Nephron progenitor cell (in vitro differentiated cells): ENCODE measurements at places on chromosomes 6 and 20.

GRCh38 chr20:24662752-24663365, 193.4 kb downstream of the SYNDIG1 start:
- H3K4me3 ChIP-seq = no peak overlapping the region
- H3K27ac ChIP-seq = no peak overlapping the region
- peaks cover 8% of the 10 kb centered on the region for H3K4me1 ChIP-seq

- H3K4me1 ChIP-seq = peaks cover 23% of the 10 kb centered on the region
- no peak overlapping the region for H3K27ac ChIP-seq
- H3K27me3 ChIP-seq = no peaks in the 10 kb centered on the region
- H3K36me3 ChIP-seq = peaks cover 19% of the 10 kb centered on the region
These were observed 23.4 kb downstream of the SIRPA start for GRCh38 chr20:1918491-1919165.

DNA sequence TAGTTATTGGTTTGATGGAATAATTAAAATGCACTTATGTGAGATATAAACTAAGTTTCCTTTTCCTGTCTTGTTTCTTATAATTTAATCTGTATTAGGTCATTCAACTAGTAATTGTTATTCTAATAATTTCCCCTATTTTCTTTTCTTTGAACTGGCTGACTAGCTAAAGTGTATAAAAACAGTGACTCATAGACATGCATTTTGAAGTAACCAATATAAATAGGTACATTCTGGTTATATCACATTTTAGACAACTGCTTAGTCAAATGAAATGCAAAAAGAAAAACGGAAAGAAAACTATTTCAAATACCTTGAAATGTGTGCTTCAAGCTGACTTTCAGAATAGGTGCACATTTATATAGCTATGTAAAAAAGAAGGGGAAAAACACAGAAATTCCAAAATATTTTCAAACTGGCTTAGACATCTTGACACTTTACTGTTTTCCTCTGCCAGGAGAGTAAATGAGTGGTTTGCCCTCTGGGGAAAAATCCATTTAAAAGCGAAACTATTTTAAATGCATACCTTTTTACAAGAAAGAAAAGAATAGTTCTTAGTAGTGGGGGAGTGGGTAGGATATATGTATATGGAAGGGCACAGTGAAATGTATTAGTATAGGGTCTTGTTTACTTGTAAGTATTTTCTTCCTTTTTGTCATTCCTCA, 28.3 kb downstream of the KCNQ5 start:
- peaks cover 12% of the 10 kb centered on the region for H3K4me1 ChIP-seq
- H3K27ac ChIP-seq = no peak overlapping the region
- no peaks in the 10 kb centered on the region for H3K36me3 ChIP-seq
- no peak for DNase-seq

- no peak overlapping the region for H3K4me3 ChIP-seq
- peaks cover 10% of the 10 kb centered on the region for H3K36me3 ChIP-seq
- H3K4me1 ChIP-seq = peaks cover 26% of the 10 kb centered on the region
- DNase-seq = no peak
- H3K27me3 ChIP-seq = peaks cover 2% of the 10 kb centered on the region
These were observed 34.9 kb downstream of the GFOD1 start for GRCh38 chr6:13452346-13453117.

GRCh38 chr6:108587258-108588059, 26.7 kb downstream of the FOXO3 start:
- DNase-seq = no peak
- H3K4me3 ChIP-seq = no peak overlapping the region
- peak overlapping the region; percentile 62 for H3K27ac ChIP-seq

GRCh38 chr6:85585741-85586140, 7.9 kb downstream of the SNX14 start:
- H3K27ac ChIP-seq = no peak overlapping the region
- H3K4me1 ChIP-seq = peaks cover under 1% of the 10 kb centered on the region
- peaks cover 3% of the 10 kb centered on the region for H3K27me3 ChIP-seq
- H3K4me3 ChIP-seq = no peak overlapping the region

DNA sequence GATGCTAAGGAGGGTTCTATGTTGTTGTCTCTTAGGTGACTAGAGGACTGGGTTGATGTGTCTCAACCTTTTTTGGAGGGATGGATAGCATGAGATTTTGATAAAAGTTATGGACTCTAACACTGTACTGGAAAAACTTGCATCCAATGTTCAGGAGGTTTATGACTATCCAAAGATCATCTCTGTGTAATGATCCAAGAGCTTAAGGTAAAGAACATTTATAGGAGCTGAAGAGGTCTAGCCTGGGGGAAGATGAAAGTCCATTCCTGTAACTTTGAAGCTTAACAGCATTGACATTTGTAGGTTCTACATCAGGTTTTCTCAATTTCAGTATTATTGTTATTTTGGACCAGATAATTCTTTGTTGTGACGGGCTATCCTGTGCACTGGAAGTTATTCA, 48.9 kb downstream of the ESF1 start:
- H3K4me1 ChIP-seq = no peaks in the 10 kb centered on the region
- H3K27ac ChIP-seq = no peak overlapping the region
- no peak for DNase-seq
- peaks cover 78% of the 10 kb centered on the region for H3K36me3 ChIP-seq

GRCh38 chr6:33658982-33659689, 38.0 kb downstream of the ITPR3 start:
- no peaks in the 10 kb centered on the region for H3K36me3 ChIP-seq
- no peak overlapping the region for H3K27ac ChIP-seq
- no peak for DNase-seq

DNA sequence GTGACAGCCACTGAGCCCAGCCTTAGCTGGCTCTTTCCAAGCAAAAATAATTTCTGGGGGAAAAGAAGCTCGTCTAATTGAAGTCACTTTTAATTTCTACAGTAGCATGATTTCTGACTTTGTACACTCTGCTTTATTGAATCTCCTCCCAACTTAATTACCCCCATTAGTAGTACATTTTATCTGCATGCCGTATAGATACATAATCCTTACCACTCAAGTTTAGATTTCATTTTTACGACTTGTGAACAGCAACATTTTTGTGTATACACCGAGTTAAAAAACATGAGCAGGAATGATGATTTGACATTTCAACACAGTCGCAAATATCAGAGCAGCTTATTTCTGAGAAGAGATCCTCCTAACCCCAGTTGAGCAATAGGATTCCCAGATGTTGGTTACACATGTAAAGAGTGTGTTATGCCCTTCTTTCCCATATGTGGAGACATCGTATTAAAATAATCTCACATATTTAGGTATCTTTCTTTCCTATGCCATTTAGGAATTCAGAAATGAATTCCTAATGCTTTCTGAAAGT, 127.3 kb upstream of the MTHFD1L start:
- H3K36me3 ChIP-seq = peaks cover 37% of the 10 kb centered on the region
- H3K27ac ChIP-seq = no peak overlapping the region
- no peak overlapping the region for H3K4me3 ChIP-seq
- DNase-seq = no peak

DNA sequence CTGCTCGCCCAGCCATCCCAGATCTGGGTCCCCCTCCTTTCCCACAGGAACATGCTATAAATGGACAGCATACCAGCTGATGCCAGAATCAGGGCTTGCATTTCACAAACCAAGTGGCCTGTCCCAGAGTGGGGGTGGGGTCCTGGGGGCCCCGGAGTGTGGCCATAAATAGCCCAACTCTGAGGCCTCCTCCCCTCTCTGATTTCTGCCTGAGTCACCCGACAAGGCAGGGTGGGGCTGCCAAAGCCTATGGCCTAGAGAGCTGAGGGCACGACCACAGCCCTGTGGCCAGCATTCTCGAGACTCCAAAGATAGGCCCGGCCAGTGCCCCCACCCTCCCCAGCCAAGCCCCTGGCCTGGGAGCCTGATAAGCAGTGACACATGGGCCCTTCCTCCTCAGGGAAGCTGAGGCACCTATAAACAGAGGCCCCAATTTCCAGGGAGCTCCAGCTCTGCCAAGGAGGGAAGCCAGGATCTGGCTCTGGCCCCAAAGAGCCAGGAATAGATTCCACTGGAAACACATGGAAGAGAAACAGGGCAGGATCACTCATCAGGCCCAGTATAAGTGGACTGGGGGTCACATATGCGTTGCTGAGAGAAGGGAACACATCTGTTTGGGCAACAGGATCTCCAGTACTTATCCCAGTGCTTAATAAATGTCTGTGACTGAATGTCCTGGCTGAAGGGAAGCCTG, 20.3 kb downstream of the SNTA1 start:
- no peak for DNase-seq
- no peaks in the 10 kb centered on the region for H3K4me1 ChIP-seq
- no peaks in the 10 kb centered on the region for H3K36me3 ChIP-seq
- H3K27me3 ChIP-seq = no peaks in the 10 kb centered on the region

DNA sequence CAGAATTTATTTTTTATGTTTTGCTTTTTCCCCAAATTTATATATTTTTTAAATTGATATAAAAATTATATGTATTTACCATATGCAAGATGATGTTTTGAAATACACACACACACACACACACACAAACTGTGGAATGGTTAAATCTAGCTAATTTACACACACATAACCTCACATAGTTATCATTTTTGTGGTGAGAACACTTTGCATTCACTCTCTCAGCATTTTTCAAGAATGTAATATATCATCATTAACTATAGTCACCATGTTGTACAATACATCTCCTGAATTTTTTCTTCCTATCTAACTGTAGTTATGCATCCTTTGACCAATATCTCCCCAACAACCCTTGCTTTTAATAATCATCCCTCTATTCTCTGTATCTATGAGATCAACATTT, 52.2 kb downstream of the GFRAL start:
- no peaks in the 10 kb centered on the region for H3K36me3 ChIP-seq
- H3K27ac ChIP-seq = no peak overlapping the region

DNA sequence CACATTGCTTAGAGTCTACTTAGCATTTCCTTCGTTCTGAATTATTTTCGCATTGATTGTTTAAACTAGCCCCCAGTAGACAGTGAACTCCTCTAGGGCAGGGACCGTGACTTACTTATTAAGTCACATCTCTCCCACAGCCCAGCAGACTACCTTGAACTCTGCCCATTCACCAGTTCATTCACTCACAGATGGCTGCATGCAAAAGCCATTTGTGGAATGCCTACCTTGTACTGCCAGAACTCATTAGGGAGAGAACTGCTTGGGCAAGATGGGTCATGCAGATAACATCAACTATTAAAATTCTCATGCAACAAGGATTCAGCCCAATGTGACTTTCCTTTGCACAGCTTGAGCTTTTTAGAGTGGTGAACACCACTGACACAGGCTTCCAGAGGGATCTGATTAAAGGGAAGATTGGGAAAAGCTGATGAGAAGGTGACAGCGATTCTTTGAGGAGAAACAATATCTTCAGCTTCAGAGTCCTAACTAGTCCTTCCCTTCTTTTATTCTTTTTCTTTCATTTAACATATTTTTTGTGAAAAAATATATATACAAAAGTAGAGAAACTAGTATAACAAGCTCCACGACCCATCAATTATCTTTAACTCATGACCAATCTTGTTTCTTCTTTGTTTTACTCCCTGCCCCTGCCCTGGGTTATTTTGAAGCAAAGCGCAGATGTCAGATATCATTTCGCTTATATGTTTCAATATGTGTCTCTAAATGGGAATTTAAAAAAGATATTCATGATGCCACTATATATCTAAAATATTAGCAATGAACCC, 273.9 kb downstream of the CDC5L start:
- peak overlapping the region; percentile 26 for H3K4me3 ChIP-seq
- peaks cover 73% of the 10 kb centered on the region for H3K4me1 ChIP-seq
- no peak for DNase-seq
- H3K27me3 ChIP-seq = peaks cover 19% of the 10 kb centered on the region
- no peaks in the 10 kb centered on the region for H3K36me3 ChIP-seq

- no peak overlapping the region for H3K27ac ChIP-seq
- H3K4me3 ChIP-seq = no peak overlapping the region
- H3K4me1 ChIP-seq = no peaks in the 10 kb centered on the region
These were observed 2.3 kb downstream of the HLA-DQB2 start for GRCh38 chr6:32761072-32761471.

GRCh38 chr6:118959903-118960302, 24.9 kb upstream of the MCM9 start:
- no peaks in the 10 kb centered on the region for H3K27me3 ChIP-seq
- DNase-seq = no peak
- no peak overlapping the region for H3K27ac ChIP-seq
- no peaks in the 10 kb centered on the region for H3K4me1 ChIP-seq
- H3K4me3 ChIP-seq = no peak overlapping the region
- H3K36me3 ChIP-seq = no peaks in the 10 kb centered on the region

DNA sequence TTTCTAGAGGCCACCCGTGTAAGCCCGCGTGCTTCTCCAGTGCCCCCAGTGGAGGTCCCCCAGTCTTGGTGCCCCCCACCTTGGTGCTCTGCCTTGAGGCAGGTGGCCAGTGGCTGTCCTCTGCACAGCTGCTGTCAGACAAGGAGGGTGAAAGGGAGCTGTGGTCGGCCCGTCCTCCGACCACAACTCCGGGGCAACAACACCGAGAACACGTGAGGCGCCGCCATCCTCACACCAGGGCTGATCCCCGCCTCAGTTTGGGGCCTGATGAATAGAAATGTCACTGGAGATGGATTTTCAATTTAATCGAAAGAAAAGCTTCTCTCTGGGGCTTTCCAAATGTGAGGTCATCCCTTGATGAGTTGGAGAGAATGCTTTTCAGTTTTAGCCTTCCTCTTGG, 304.6 kb downstream of the CDH4 start:
- H3K36me3 ChIP-seq = no peaks in the 10 kb centered on the region
- no peaks in the 10 kb centered on the region for H3K4me1 ChIP-seq
- DNase-seq = no peak
- no peak overlapping the region for H3K27ac ChIP-seq
- H3K27me3 ChIP-seq = peaks cover 5% of the 10 kb centered on the region
- H3K4me3 ChIP-seq = no peak overlapping the region

DNA sequence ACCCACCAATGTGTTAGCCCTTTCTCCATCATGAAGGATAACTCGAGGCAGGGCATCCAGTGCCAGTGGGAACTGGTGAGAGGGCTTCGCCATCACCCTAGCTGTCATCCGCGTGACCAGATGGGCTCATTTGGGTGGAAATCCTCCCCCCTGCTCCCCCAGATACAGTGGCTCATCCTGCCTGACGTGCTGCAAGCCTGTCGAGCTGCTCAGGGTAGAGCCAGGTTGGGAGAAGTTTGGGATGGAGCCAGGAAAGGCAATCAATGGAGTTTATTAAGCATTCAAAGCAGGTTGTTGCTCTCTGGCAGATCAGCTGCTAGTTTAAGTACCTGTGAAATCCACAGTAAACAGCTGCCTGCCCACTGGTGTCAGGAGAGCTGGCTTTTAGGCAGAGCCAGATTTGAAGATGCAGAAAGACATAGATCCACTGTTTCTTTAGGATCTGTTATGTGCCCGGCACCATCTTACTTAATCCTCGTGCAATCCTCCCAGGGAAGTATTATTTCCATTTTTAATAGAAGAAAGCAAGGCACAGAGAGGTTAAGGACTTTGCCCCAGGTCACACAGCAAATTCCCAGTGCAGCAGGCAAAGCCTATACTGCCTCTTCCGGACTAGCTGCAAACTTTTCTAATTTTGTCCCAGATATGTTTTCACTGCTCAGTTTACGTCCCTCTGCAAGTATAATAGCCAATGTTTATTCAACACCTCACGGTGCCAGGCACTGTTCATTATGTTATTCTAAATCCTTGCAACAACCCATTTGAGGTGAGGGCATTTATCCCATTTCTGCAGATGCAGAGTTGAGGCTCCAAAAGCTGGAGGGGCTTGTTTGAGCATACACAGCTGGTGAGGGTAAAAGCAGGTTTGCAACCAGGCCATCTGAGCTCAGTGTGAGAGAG, 54.1 kb upstream of the KCNG1 start:
- H3K4me3 ChIP-seq = no peak overlapping the region
- H3K4me1 ChIP-seq = peaks cover 48% of the 10 kb centered on the region
- no peaks in the 10 kb centered on the region for H3K36me3 ChIP-seq
